ENCODE measurements at places on chromosomes 12 and 14.

DNA sequence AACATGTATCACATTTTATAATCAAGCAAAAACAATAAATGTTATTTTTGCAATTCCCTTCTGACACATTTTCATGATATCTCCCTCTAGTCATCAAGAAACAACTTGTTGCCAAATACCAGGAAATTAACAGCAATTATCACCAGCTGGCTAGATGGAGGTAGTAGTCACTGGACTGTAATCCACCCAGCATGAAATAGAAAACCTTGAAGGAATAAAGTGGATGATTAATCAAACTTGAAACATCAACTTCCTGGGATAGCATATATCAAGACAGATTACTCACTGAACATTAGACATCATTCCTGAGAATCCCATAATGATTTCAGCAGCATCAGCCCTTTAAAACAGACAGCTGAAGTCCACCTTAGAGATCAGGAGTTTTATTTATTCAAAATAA is 259.0 kb downstream of the CCDC59 start:
- DNase-seq = no peak

GRCh38 chr12:126681676-126682075 is 1585.3 kb upstream of the TMEM132C start:
- no peak for DNase-seq

GRCh38 chr12:51814311-51815088 is 34.0 kb downstream of the FIGNL2 start:
- DNase-seq = peak; percentile 79

DNA sequence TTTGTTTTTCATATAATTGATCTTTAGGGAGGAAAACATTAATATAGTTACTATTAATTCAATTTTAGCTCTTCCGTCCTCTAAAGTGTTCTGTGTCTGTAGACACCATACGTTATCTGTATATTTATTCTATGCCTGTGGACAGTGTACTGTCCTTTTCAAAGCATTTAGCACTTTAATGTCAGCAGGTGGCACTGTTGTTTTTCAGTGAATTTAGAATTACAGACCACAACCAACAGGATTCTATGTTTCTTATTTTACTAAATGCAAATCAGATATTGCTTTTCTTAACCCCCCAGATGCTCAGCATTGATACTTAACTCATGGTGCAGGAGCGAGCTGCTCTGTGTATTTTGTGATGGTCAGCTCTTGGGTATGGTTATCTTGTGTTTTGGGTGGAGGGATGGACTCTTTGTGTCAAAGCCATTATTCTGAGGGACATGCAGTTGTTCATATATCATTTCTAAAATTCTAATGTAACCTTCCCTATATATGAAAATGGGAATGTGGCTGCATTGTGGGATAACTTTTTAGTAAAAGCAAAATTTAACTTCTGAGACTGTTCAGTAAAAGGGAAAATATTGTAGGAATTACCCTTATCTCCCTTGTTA is 65.2 kb downstream of the PAPOLA start:
- no peak for DNase-seq

DNA sequence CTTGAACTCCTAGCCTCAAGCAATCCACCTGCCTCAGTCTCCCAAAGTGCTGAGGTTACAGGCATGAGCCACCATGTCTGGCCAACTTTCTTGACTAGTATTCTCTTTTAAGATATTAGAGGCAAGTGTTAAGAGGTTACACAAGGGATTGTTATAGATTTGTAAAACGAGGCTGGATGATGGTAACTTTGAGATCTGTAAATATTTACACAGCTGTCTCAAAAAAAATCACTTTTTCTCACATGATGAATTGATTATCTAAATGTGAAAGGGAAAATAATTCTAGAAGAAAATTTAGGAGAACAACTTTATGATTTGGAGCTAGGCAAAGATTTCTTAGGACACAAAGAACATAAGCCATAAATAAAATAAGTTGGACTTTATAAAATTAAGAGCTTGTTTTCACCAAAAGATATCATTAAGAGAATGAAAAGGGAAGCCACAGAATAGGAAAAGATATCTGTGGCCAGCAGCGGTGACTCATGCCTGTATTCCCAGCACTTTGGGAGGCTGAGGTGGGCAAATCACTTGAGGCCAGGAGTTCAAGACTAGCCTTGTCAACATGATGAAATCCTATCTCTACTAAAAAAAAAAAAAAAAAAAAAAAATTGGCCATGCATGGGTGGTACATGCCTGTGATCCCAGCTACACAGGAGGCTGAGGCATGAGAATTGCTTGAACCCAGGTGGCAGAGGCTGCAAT is 77.4 kb downstream of the BBS10 start:
- no peak for DNase-seq

DNA sequence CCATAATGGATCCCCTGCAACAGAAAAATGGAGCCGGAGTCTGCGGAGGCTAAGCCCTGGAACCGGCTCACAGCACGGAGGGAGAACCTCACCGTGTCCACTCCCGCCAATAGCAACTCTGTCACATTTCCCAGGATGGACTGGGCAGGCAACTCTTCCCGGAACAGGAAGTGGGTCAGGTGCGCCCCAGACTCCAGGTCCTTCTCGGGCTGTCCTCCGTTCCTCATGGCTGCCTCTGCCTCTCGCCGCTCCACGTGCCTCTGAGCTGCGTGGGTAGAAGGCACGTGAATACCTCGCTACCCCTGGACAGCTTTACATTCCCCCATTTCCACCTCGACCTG is 2.2 kb downstream of the CYP27B1 start:
- no peak for DNase-seq

GRCh38 chr12:126747530-126748149 is 1519.3 kb upstream of the TMEM132C start:
- DNase-seq = peak; percentile 48

DNA sequence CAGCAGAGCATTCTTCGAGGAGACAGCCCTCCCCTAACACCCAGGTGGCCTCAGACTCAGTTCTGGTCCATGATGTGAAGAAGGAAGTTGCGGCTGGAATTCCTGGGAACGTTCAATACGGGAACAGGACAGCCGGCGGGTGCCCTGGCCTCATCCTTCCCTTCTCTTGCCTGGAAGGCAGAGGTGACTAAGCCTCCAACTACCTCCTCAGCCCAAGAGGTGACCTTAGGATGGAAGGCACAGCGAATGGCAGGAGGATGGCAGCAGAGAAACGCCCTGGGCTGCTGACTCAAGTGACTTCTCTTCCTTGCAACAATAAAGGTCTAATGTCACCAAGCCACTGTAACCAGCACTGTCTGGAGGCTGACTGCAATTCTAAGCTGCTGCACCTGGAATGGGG is 36.1 kb downstream of the DHX37 start:
- no peak for DNase-seq

DNA sequence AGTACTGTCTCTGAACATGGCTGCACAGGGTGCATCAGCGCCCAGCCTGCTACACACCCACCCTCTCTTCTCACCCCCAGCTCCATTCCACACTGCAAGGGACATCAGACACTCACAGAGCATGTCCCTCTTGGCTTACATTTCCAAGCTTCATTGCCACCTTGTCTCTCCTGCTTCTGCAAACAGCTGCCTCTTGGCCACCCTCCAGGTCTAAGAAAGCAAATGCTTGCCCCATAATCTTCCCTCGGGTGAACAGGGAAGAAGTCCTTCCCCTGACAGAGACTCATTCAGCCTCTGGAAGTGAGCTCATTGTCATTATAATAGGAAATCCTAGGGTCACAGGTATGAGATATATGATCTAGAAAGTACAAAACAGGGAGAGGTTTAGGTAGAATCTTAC is 505.2 kb downstream of the RMST start:
- no peak for DNase-seq

DNA sequence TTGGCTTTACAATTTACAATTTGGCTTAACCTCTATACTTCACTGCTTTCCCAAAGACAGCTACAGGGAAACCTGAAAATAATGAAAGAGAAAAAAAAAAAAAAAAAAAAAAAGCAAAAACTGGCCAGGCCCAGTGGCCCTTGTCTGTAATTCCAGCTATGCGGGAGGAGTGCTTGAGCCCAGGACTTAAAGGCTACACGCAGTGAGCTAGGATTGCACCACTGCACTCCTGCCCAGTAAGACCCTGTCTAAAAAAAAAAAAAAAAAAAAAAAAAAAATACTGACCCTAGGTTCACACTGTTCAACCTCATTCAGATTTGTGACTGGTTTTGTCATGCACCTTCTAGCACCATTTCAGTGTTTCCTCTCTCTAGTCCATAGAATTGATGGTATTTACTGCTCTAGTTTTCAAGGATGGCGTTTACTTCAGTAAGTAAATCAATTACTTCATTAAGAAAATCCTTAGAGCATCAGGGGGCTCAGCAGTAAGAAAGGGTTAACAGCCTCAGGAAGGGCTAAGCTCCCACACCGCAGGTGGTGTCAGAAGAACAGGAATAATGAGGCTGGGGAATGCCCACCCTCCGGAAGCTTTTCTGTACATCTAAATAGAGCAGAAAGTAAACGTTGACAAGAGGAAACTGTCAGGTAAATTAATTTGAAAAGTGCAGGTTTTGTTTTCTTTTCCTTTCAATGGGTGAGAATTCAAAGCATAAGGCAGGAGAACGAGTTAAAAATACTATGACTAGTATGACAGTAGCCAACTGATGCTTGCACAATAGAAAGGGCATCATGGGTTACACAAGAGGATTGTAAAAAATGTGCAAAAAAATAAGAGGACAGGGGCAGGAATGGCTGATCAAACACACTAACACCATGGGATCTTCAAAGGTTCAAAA is 115.0 kb upstream of the MDM1 start:
- DNase-seq = no peak

- DNase-seq = no peak
These were observed 375.5 kb downstream of the RAD51B start for GRCh38 chr14:68195126-68195525.

GRCh38 chr14:87805315-87805723 is 187.7 kb downstream of the GALC start:
- peak; percentile 23 for DNase-seq
